ENCODE measurements at places on chromosomes 1 and 21.

GRCh38 chr1:37250371-37250770, 216.1 kb upstream of the GRIK3 start:
- DNase-seq: no peak

GRCh38 chr1:72946903-72947499, 664.7 kb upstream of the NEGR1 start:
- no peak for DNase-seq

DNA sequence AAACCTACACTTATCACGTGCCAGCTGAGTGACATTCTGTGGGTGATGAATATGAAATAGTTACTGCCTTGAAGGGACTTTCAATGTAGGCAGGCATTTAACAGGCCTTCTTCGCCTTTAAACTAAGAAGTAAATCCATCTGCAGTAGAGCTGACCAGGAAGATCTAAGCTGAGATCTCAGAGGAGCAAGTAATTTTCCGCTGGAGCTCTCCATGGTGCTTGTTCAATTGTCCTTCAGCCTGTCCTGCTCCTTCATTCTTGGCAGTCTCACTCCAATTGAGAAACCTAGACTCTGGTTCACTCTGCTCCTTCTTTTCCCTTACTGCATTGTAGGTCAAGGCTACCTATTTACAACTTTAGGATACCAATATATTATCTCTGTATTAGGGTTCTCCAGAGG, 183.5 kb downstream of the HMCN1 start:
- no peak for DNase-seq

- DNase-seq: no peak
Measured at GRCh38 chr1:204359131-204359473, 627 bp downstream of the PLEKHA6 start.

DNA sequence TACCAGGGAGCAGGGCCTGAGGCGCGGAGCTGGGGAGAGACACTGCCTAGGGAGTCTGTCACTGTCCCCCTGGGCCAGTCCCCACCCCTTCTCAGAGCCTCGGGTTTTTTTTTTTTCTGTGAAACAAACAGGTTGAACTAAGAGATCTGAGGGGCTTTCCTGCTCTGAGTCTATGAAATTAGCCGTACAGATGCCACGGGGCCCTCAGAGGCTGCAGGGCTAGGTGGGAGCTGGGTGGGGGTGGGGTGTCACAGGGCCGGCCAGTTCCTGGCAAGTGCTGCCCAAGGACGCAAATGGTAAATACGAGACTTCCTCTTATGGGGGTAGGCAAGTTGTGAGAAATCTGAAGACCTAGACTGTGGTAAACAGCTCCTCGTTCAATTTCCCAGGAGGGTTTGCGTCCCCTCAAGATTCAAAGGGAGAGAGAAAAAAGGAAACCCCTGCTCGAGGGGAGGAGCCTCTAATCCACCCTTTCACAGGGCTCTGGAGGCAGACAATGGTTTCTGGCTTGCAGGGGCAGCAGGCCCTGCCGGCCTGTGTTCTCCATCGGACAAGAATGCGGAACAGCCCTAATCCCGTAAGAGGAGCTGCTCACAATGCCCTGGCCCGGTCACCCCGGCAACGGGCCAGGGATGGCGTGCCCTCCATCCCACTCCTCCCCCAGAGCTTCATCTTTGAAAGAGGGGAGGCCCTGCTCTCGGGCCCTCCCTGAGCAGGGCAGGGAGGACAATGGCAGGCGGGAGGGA, 7.8 kb downstream of the NUAK2 start:
- no peak for DNase-seq

- no peak for DNase-seq
Measured at GRCh38 chr1:228009828-228010775, 3.3 kb downstream of the WNT3A start.

DNA sequence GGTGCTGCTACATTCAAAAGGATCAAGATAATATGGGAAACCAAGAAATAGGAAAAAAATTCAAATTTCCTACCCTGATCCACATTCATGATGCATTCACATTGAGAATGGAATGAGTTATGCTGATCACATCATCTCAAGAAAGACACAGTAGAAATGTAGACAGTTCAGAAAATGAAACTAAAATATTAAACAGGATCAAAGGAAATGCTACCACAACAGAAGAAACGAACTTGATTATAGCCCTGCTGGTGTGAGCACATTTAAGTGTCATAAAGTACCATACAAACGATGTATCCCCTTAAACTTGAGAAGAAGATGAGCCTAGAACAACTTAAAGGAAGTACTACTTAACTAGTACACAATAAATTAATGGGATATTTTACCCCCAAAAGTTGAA, 21.3 kb downstream of the SYDE2 start:
- no peak for DNase-seq

All from activated naive CD4-positive, alpha-beta T cell (primary cell).